AG10803 (cell line): ENCODE measurements at places on chromosomes 7 and 10.

DNA sequence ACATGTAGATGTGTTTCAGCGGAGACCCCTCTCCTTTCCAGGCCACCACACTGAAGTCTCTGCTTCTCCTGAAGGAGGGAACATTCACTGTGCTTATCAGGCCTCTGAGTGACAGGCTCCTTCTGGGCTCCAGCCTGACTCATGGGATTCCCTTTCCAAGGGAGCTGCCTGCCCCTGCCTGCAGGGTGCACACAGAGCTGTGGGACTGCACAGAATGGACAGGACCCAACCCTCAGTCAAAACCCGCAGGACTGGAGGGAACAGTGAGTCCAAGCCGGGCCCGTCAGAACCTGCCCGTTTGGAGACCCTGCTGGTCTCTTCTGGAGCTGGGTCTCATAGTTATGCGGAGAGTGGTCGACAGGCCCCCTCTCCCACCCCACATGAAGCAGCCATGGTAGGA is 32.6 kb downstream of the PLAC9 start:
- no peak for DNase-seq

DNA sequence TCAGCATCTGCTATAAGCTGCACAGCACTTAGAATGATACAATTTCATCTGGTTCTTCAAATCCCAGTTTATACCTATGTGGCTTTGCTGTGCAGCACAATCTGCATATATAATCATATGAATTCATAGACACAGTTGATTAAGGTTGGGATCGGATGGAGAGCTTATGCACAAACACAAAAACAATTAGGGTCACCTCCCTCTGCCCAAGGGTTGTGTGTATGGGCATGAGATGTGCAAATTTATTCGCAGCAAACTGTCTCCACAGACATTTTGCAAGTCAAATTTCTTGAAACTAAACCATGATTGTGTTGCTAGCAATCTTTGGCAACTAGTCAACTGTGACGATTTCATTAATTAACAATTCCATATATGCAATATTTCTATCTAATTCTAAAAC is 955.7 kb downstream of the SORCS3 start:
- DNase-seq: no peak

DNA sequence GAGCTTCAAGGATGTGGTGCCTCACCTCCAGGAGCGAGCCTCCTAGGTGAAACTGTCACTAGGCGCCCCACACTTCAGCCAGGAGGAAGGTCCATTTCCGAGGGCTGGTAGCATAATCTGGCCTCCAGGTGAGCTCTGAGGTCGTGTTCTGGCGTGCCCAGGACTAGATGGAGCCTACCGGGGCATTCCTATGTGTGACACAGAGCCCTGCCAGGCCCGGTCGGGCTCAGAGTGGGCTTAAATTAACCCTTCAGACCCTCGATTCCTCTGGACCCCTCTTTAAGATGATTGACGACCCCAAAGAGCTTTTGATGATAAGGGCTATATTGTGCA is 233.1 kb downstream of the EBF3 start:
- DNase-seq: no peak

DNA sequence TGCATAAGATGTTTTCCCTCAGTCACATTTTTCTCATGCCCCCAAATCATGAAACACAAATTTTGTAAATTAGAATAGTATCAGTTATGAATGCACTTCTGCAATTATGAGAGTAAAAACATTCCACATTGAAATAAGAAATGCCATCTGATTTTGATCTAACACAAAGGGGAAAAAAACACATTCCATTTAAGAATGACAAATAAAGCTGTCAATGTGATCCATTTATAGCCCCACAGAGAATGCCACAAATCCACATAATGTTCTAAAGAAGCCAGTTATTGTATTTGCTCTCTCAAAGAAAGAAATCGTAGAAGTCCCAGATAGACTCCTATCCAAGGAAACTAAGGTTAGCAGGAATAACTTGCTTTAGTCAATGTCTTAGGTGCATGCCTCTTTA is 48.7 kb upstream of the RHOBTB1 start:
- DNase-seq: peak; percentile 75

DNA sequence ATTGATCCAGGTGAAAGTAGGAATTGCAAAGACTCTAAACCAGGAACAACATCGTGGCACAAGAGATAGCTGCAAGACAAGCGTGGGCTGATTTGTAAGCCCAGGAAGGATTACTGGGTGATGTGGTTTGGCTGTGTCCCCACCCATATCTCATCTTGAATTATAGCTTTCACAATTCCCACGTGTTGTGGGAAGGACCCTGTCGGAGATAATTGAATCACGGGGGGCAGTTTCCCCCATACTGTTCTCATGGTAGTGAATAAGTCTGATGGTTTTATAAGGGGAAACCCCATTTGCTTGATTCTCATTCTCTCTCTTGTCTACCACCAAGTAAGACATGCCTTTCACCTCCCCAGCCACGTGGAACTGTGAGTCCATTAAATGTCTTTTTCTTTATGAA is 59.5 kb downstream of the ST8SIA6 start:
- DNase-seq: no peak

GRCh38 chr7:106987777-106988176 is 56.7 kb upstream of the PRKAR2B start:
- DNase-seq: no peak

DNA sequence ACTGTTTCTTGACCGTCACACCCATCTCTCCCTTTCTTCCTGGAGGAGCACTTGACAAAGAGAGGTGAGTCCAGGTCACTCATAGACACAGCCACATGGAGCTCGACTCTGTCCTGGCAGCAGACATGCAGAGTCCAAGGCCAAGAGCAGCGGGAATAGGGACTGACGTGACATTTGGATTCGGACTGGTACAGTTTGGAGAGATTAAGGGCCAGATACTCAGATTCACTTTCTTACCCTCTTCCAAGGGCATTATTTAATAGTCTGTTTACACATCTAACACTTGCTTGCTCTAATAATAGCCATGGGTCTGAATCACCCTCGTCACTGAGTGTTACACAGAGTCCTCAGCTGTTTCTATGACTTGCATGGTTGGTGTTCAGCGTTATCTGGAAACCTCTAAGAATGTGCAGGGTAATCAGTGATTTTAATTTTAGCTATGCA is 39.2 kb upstream of the OTUD1 start:
- peak; percentile 79 for DNase-seq

DNA sequence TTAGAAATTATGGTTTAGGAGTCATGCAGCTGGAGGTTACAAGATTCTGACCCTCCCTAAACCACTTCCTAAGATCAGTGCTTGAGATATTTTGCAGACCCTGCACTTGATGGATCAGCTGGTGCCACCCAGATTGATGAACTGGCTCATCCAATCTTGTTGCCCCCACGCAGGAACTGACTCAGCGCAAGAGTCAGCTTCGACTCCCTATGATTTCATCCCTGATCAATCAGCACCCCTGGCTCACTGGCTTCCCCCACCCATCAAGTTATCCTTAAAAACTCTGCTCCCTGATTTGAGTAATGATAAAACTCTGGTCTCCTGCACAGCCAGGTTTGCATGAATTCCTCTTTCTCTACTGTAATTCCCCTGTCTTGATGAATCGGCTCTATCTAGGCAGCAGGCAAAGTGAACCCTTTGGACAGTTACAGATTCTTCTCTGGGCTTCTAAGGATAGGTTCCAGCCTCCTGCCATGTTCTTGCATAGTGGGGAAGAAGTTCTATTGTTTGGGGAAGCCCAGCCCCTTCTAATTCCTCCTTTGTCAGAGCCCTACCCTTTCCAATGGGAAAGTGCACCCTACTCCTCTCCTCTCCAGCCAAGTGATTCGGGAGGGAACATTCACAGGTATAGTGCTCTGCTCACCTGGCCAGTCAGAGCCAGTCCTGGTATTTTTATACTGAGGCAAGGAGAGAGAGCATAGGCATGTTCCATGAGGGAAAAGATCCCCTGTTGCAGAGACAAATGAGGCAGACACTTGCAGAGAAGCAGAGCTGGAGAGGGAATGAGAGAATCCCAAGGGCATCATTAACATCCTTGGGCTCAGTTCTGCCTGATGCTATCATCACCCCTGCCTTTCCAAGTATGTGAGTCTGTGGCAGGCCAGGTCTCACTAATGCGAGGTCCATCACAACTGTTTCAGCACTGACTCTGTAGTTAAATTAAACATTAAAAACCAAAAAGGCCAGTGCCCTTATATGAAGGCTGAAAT is 224.4 kb upstream of the GALNT17 start:
- no peak for DNase-seq
